ENCODE measurements at places on chromosomes 4 and X.

DNA sequence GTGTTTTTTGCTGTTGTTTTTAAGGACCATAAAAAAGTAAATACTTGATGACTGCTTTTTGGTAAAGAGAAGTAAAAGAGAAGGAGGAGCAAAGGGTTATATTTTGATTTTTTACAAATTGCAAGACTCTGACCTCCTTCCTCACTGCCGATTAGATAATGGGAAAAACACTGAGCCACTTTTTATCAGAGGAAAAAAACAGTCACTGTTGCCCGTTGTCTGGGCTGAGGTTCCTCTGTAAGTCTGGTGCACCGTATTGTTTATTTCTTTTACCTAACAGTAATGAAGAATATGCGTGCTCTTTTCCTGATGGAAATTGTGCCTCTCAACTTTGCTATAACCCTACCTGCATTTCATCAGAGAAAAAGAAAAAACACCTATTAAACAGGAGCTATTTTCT is 178.7 kb upstream of the EMCN start:
- no peak for DNase-seq

GRCh38 chrX:150635952-150636351 is 57.2 kb upstream of the MTMR1 start:
- no peak for DNase-seq

GRCh38 chr4:156377036-156377710 is 423.5 kb upstream of the CTSO start:
- DNase-seq = no peak

- no peak for DNase-seq
Observed at GRCh38 chrX:37834937-37835336, 12.4 kb downstream of the DYNLT3 start.

DNA sequence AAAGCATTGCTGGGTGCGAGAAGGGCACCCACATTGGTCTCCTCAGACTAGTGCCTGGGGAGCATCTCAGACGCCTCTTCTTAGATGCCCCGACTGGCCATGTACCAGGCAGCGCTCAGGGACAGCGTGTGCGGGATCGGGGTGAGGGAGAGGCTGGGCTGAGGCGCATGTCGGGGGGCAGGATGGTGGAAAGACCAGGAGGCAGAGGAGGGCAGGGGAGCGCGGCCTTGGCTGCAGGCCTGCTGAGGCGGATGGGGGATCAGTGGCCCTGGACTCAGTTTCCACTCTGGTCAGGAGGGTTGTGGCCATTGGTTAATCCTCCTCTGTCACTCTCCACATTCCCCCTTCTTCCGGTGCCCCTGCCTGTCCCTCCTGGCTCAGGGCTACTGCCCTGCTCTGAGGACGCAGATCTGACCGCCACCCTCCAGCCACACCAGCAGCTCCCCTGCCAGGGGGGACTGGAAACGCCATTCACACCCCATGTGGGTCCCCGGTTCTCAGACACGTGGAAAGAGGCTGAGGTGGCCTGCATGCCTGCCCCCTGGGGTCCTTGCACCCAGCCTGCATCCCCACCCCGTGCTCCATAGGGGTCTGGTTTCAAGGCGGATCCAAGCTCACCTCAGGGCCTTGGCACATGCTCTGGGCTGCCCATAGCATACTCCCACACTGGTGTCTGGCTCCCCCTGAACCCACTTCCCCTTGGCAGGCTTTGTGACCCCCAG is 105.9 kb downstream of the CPZ start:
- no peak for DNase-seq

- no peak for DNase-seq
Observed at GRCh38 chr4:2742081-2742822, 13.9 kb downstream of the TNIP2 start.

GRCh38 chr4:138773321-138773720 is 242.3 kb upstream of the NOCT start:
- DNase-seq = no peak

- DNase-seq = no peak
Observed at GRCh38 chrX:1380672-1381233, 11.2 kb downstream of the SLC25A6 start.

Data from NCI-H1092 (cell line).